ENCODE measurements at places on chromosomes 11 and 22.
A peak's percentile ranks its signal among the peaks of the same experiment; 100 is the strongest.

- no peak for DNase-seq
Measured at GRCh38 chr11:296171-297050, 2.9 kb downstream of the IFITM5 start.

- no peak for DNase-seq
Measured at GRCh38 chr11:47288066-47288465, 18.1 kb downstream of the MADD start.

DNA sequence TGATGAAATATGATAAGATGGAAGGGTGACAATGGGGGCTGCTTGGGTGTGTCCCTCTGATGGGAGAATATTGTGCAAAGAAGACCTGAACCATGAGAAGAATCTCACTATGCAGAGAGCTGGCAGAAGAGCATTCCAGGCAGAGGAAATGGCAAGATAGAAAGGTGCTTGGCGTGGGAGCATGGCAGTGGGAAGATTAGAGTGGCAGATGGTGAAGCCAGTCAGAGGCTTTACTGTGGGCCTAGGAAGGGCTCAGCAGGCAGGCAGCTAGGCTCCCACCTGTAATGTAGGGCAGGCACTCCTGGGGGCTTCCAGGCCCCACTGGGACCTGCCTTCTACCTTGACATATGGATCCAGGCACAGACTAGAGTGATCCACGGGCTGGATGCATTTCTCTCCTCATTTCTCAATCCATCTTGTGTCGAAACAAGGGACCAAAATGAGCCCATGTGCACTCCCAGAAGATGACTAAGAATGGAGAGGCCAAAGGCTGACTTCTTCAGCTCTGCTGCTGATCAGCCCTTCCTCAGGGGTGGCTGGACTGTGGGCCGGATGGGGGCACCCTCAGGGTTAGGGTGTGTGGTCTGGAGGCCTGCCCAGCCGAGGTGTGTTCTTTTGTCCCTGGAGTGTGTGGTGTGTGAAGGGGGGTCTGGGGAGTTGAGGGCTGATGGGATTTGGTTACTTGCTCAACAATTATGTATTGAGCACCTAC is 88.3 kb downstream of the TSPAN18 start:
- peak; percentile 11 for DNase-seq

DNA sequence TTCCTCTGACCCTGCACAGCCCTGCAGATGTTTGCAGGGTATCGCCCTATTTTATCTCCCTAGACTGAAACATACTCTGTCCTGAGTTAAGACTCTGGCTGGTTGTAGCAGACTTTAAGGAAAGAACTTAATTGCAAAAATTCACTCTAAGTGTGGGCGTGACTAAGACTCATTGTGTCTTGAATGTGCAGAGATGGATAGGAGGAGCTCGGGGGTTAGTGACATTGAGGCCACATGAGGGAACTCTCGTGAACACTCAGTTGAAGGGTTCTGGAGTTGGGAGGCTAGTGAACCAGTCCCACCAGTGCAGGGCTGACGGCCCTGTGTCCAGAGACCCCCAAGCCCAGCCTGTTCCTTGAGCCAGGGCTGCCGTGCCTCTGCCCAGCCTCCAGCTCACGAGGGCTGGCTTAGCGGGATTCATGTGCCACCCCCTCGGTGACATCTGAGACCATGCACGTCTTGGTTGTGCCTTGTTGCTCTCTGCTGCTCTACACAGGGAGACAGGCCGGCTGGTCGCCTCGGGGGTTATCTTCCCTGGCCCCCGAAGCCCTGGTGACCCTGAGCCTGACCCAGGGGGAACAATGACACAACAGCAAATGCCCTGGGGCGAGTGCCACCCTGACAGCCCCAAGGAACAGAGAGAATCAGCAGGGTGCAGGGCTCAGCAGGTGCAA is 11.4 kb upstream of the TBX1 start:
- no peak for DNase-seq

GRCh38 chr11:43905813-43906241 is 25.2 kb downstream of the ALKBH3 start:
- DNase-seq: no peak

GRCh38 chr11:106092446-106092845 is 15.0 kb downstream of the AASDHPPT start:
- no peak for DNase-seq

GRCh38 chr22:41288245-41288946 is 2.4 kb upstream of the RANGAP1 start:
- DNase-seq: no peak

GRCh38 chr11:1916132-1916985 is 3.1 kb upstream of the TNNT3 start:
- no peak for DNase-seq

Measured in hematopoietic multipotent progenitor cell (in vitro differentiated cells).